ENCODE measurements at places on chromosomes 16 and 17.
A peak's percentile ranks its signal among the peaks of the same experiment; 100 is the strongest.

GRCh38 chr17:75913537-75914210, 9.0 kb upstream of the MRPL38 start:
- no peak for DNase-seq

GRCh38 chr17:81473019-81473418, 39.6 kb downstream of the ACTG1 start:
- no peak for DNase-seq

DNA sequence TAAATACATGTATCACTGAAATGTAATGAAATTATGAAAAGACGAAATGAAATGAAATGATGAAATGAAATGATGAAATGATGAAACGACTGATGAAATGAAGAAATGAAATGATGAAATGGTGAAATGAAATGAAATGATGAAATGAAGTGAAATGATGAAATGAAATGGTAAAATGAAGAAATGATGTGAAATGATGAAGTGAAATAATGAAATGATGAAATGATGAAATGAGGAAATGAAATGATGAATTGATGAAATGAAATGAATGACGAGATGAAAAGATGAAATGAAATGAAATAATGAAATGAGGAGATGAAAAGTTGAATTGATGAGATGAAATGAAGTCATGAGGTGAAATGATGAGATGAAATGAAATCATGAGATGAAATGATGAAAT, 594.7 kb downstream of the TP53TG3F start:
- DNase-seq, result no peak

DNA sequence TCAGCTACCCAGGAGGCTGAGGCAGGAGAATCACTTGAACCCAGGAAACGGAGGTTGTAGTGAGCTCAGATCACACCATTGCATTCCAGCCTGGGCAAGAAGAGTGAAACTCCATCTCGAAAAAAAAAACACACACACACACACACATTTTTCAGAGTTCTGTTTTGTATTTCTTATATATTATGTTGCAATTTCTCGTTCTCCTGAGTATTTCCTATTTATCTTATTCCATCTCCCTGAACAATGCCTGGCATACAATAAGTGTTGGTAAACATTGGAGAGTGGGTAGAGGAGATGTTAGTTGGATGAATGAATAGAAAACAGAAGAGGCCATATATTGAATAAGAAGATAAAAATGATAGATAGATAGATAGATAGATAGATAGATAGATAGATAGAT, 167.8 kb upstream of the CDH5 start:
- DNase-seq, result no peak

- DNase-seq, result no peak
Observed at GRCh38 chr17:76154936-76155845, 14.1 kb upstream of the FOXJ1 start.

- no peak for DNase-seq
Observed at GRCh38 chr16:84592718-84593117, 25.2 kb downstream of the COTL1 start.

GRCh38 chr17:1908699-1909309, 79.0 kb downstream of the RPA1 start:
- peak; percentile 56 for DNase-seq

GRCh38 chr17:51124640-51125503, 4.2 kb upstream of the SPAG9 start:
- no peak for DNase-seq

GRCh38 chr16:30958175-30959079, 873 bp downstream of the SETD1A start:
- DNase-seq, result peak; percentile 75
